ENCODE measurements at places on chromosomes 12 and 14. TPM values are rescaled to one million over a fixed set of nuclear protein-coding genes. Genes with fewer than 3 reads are reported as not detected.

Gene RIC8B
- polyA plus RNA-seq, result 4.4 TPM

Gene MANSC4
- not detected for polyA plus RNA-seq

Gene AP4S1
- 8.3 TPM for polyA plus RNA-seq

Gene LRP6
- polyA plus RNA-seq, result not detected

Gene KRT6C
- polyA plus RNA-seq, result not detected
